LHCN-M2 (cell line): ENCODE measurements at places on chromosomes 2 and 18. TPM values are rescaled to one million over a fixed set of nuclear protein-coding genes. Genes with fewer than 3 reads are reported as not detected.
A peak's percentile ranks its signal among the peaks of the same experiment; 100 is the strongest.

GLI2 gene
- total RNA-seq, result 0.23 and 0.64 TPM in 2 replicates

SAG gene
- not detected in 2 replicates for total RNA-seq

MERTK gene
- 0.38 and 0.46 TPM in 2 replicates for total RNA-seq

GRCh38 chr2:122156176-122156890 lies 400.9 kb downstream of the TSN start:
- DNase-seq, result no peak

- peak; percentile 18 for DNase-seq
Observed at GRCh38 chr2:21118302-21118920, 5.4 kb upstream of the TDRD15 start.

GRCh38 chr2:15667809-15668556 lies 76.3 kb downstream of the DDX1 start:
- peak; percentile 11 for DNase-seq

- no peak for DNase-seq
Observed at GRCh38 chr2:48235076-48235475, 294.9 kb upstream of the STON1 start.
